Cerebellar nuclear complex (tissue), 1 donor: ENCODE measurements at places on chromosomes 6 and 20.

DNA sequence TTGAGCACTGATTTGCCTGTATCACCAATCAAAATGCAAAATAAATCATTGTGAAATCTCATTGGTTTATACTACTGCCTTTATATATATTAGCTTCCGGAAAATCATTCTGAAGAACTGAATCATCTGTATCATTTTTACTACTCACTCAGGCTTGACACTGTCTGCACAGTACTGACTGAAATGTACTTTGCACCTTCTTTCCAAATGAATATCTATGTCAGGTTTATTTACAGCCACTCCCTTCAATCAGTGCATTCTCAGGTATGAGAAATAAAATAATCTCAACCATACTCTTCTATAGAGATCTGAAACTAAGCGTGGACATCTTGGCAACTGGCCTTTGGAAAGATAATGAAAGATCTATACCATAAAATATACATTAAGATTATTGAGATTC is 2.7 kb downstream of the KHDRBS2 start:
- no peak for DNase-seq

DNA sequence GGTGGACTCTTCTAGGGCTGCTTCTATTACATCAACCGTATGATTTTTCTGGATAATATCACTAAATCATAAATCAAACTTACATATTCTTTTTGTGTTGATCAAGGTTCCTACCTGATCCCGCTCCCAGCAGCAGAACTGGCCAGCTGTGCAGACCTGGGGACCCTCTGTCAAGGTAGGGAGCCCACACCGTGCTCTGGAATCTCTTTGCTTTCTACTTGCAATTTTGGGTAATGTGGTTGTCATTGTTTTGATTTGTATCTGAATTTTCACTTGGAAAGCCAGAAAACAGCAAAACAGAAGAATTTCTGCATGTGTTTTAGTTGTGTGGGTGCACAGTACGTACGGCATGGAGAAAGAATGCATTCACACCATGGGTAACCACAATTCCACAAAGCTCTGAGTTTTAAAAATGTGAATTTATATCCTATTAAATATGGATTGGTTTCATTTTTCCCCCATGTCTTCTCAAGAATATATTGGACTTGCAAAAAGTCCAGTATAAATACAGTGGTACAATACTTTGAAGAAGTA is 80.1 kb downstream of the ADGRG6 start:
- DNase-seq: no peak

GRCh38 chr20:7692478-7692877 is 247.8 kb downstream of the HAO1 start:
- DNase-seq: no peak

DNA sequence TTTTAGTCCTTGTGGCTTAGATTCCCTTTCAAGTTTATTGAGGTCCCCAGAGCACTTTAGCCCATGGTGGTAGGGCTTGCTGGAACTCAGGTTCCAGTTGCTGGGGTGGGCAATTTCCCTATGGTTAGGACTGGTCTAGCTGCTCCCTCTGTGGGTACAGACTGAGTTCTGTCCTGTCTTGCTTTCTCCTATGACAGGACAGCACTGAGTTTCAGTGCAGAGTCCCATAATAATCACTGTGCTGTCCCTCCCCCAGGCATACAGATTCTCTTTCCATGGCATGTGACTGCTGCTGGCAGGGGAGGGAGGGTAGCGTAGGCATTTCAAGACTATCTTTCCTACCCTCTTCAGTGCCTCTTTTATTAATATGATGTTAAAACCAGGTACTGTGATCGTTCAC is 17.1 kb upstream of the ERVFRD-1 start:
- no peak for DNase-seq

DNA sequence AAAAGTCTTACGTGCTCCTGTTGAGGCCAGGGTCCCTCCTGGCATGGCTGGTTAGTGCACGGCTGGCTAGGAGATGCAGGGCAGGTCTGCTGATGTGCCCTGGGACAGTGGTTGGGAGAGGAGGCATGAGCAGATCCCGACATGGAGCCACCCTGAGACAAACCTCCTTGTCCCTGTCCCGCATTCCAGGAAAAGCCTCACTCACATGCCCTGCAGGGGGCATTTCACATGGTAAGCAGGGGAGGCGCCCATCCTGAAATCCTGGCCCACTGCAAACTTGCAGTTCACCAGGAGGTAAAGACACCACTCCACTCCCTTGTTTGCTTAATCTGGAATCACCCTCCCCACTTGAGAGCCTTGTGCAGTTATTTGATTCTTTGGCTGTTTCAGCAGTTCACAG is 116.7 kb upstream of the SLC24A3 start:
- no peak for DNase-seq
